ENCODE measurements at places on chromosomes 7 and 10.

GRCh38 chr10:28991333-28992270, 297.3 kb upstream of the LYZL1 start:
- no peak for DNase-seq

DNA sequence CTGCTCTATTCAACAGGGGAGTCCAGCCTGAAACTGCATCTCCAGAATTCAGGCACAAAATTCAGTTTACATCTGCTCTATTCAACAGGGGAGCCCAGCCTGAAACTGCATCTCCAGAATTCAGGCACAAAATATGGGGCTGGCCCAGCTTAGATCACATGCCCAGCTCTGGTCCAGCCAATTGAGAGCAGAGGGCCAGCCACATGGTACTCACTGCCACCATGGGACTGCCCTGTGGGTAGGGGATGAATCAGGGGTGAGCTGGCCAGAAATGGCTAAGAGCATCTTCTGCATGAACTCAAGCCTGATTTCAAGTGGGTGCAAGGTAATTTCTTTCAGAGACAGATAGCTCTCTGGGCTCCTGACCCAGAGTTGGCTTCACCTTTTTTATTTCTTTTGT, 156.6 kb upstream of the LYZL2 start:
- DNase-seq = no peak

DNA sequence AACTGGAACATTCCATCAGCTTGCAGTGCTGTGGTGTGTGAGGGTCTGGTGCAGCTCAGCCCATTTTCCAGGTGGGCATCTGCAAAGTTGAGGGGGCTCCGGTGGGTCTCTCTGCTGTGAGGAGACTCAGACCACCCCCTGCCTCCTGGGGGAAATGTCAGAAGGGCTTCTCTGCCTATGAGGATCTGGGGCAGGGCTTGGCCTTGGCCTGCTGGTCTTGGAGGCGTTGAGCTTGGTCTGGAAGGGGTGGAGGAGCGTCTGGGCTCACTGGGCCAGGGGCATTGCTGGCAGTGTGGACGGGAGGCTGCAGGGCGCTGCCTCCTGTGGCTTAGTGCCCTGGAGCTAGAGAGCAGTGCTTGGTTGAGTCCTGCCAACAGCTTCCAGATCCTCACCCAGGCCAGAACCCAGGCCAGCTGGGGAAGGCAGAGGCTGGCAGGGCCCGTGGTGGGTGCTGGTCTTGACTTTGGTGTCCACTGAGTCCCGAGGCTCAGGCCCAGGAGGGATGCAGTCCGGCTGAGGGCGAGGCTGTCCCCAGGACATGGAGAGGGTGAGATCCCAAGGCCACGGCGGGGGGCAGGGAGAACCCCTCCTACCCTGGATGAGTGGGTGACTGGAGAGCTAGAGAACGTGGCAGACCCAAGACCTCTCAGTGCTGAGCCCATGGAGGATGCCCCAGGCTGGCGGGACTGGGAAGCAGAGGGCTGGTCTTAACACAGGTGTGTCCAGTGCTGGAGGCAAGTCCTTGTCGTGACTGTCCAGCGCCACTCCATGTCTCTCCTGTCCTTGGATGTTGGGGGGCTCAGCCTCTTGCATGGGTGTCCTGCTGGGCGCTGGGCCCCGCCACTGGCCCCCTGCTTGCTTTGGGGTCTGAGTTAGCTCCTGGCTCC, 2.8 kb downstream of the SPRN start:
- no peak for DNase-seq

DNA sequence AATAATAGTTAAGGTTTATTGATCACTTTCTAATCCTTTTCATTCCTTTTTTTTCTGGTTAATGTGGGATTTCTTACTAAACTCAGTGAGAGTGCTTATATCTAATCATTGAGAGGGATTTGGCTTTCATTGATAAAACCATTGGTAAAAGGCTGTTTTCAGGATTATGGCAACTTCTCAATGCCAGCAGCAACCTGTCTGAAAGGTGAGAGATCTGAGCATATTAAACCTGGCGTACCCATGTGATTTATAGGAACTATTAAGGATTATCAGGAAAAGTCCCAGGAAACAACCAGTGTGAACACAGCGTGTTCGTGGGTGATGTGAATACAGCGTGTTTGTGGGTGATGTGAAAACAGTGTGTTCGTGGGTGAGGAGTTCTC, 65.9 kb downstream of the PDIA4 start:
- no peak for DNase-seq

DNA sequence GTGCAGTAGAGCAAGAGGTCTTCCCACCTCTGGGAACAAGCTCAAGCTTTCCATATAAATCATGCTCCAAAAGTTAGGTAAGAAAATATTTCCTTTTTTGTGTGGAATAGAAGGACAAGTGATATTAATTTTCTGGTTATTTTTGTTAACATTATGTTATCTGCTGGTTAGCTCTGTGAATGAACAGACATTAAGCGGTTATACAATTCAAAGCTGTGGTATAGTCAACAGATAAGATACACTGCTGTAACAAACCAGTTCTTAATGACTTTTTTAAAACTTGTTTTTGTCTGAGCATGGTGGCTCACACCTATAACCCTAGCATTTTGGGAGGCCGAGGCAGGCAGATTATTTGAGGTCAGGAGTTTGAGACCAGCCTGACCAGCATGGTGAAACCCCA, 43.0 kb upstream of the PRKAR2B start:
- DNase-seq = no peak

DNA sequence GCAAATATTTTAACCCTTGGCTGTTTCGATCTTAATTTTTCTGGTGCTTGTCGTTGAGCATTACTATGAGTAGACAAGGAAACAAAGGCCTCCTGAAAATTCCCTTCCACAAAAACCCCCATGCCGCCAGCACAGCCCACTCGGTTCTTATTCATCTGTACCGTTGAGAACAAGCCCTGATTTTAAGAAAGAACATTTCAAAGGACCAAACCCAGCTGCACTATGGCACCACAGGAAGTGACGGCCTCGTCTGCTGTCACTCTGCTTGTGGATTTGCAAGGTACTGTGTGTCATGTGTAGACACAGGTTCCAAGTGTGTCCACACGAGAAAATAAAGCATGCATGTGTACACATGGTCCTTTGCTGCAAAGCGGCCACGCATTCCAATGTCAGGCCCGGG, 285.2 kb downstream of the DNAJB6 start:
- DNase-seq = no peak

DNA sequence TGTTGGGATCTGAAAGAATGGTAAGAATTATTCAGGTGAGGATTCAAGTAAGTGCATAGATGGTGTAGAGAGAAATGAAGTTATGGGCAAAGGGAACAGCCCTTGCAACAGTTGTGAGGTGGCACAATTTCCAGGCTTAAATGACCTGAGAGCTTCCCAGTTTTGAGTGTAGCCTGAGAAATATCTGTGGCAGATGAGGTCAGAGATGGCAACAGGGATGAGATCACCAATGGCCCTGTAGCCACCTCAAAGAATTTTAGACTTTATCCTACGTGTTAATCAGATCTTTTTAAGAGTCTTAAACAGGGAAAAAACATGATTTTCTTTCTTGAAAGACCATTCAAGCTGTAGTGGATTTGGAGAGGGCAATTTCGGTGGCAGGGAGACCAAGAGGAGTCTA, 1.9 kb upstream of the NRF1 start:
- DNase-seq = no peak

DNA sequence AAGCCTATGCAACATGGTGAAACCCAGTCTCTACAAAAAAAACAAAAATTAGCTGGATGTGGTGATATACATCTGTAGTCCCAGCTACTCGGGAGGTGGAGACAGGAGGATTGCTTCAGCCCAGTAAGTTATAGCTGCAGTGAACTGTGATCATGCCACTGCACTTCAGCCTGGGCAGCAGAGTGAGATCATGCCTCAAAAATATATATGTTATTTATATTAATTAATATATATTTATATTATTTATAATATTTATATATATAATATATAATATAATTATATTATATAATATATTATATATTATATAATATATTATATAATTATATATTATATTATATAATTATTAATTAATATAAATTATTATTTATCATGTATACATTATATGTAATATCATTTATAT, 1158.4 kb upstream of the AUTS2 start:
- no peak for DNase-seq

GRCh38 chr7:46577394-46577793, 656.3 kb upstream of the IGFBP3 start:
- no peak for DNase-seq

DNA sequence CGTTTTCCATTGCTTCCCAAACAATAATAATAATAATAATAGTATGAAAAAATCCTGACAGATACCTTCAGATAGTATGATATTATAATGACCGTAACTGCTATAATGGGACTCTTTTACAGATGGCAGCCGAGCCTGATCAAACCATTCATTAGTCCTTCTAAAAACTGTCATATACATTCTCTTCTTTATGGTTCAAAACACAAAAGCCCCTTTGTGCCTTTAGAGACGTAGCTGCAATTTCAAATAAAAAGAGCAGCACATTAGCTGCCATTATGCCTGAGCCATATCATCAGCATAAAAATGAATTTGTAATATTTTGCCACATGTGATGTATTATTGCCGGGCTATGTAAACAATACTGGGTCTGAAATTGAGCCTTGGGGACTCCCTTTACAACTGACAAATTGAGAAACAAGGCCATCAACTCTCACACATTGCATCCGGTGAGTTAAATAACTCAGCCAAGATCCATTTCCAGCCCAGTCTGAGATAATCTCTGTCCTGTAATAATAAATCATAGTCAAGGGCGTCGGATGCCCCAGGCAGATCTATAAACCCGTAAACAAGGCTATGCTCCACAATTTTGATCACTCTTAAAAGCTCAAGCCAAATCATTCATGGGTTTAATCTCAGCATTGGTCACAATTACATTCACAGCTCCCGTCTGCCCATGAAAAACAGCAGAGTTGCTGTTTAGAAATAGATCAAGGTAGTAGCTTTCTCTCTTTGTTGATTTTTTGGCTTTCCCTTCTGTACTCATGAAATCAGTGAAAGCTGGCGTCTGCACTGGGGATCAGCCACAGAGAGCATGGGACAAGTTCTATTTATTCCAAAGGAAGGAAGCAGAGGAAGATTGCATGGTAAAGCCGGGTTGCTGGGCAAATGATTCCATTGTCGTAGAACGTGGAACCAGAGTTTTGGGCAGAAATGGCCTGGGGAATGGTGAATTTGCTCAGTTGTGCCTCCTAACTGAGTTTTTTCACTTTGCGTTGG, 150.1 kb upstream of the BMPER start:
- DNase-seq = no peak

DNA sequence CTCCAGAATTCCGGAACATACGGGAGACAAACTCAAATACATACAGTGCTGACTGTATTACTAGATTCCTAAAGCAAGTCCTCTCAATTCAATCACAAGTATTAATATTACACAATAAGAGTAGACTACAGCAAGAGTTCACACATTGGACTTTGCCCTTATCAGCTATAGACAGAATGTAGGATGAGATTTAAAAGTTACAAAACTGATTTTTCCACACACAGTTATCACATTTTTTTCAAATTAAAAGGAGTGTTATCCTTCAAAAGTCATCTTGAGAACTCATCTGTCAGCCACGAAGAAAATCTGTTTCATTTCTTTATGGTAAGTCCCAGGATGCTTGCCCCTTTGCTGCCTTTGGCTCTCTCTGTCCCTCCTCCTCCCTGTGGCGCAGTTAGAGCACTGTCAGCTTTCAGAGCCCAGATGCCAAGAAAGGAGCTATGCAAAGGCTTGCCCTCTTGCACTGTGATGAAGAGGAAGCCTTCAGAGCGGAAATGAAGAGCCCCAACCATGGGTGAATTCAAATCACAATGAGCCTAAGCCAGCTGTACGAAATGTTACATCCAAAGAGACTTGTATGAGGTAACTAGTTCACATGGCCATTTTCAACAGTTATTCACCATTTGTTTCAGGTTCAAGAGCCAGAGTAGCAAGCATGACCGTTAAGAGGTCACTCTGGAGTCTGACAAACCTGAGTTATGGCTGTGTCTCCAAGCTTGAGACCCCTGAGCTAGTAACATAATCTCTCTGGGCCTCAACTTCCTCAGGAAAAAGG, 10.7 kb downstream of the NCOA4 start:
- no peak for DNase-seq

- peak; percentile 44 for DNase-seq
These were observed at the start of gene CAMK2B for GRCh38 chr7:44325201-44325671. TSS of gene CAMK2B (minus strand) at chr7:44325594. CDS start at chr7:44325421, 173 bp downstream.

GRCh38 chr10:22341190-22341925, 3.9 kb upstream of the SPAG6 start:
- no peak for DNase-seq

DNA sequence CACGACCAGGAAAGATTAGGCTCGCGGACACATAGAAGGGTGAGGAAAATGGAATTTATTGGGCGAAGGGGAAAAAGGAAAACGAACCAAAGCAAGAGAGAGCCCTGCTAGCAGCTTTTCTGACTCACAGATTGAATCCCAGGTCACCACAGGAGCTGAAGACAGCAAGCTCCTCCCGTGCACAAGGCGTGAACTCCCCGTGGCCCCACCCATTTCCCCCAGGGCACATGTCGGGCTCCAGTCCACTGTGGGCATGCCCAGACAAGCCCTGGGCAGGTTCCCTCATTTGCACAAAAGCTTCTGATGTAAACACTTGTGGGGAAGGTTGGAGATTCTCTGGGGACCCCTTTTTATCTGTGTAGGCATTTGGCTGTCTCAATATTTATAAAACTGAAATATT, 582.4 kb downstream of the SUGCT start:
- DNase-seq = no peak

DNA sequence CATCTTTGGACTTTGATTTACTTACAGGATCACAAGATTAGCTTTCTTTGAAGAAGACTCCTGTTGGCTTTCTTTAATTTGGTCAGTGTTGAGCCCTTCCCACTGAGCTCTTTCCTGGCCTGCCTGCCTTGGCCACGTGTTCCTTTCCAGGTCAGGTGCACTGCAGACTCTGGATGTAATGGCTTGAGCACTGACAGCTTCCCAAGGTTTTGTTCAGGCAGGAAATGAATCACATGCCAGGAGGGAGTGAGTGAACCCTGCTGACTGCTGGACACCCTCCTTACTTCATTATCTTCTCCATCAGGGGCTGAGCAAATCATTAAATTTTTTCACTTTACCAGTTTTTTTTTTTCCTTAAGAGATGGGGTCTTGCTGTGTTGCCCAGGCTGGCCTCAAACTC, 29.8 kb downstream of the SNX10 start:
- DNase-seq = no peak

DNA sequence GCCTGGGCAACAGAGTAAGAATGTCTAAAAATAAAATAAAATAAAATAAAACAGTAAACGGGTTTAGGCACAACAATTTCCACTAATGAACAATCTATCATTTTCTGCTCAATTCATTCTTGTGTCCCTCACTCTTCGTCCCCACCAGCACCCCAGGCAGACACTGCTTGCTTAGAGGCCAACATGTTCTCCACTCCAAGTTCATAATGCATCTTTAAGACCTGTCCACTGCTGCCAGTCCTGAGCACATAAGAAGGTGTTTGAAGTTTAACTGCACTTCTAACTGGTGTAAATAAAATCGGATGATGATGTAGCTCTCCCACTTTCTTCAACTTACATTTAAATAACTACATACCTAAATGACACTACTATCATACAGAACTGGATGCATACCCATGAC, 13.2 kb downstream of the PDLIM1 start:
- no peak for DNase-seq

GRCh38 chr10:71063401-71063800, 149.0 kb upstream of the UNC5B start:
- no peak for DNase-seq

Measured in upper lobe of right lung (tissue), 1 donor.